ENCODE measurements at places on chromosomes 16 and 17.

GRCh38 chr17:57955183-57955931 lies at the start of gene CUEDC1:
CUEDC1 (minus strand) TSS chr17:57955412; CDS start chr17:57885564, 69,848 bp downstream.
- DNase-seq, result no peak

DNA sequence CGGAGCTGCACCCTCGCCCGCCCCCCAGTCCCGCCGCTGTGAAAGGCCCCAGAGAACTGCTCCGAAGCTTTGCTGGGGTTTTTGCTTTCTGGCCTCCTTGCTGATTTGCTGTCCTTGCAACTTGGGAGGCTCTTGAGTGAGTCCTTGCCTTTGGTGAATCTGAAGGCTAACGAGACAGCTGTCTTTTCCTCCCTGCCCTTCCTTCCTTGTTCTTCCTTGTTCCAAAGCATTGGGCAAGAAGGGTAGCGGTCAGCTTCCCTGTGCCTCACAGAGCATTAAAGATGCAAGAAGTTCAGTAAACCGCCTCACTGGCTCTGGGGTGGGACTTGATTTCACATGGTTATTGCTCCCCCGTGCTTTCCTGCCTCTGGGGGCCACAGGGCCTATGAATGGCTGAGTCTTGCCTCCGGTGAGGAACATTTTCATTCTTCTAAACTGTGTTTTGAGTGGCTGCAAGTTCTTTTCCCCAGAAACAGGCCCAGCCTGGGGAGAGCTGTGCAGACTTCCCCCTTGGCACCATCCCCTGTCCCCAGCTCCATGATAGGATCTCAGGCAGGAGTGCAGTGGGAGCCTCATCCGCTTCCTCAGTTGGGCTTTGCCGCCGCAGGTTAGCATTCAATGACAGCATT lies 1.4 kb downstream of the YPEL2 start:
- DNase-seq, result no peak

DNA sequence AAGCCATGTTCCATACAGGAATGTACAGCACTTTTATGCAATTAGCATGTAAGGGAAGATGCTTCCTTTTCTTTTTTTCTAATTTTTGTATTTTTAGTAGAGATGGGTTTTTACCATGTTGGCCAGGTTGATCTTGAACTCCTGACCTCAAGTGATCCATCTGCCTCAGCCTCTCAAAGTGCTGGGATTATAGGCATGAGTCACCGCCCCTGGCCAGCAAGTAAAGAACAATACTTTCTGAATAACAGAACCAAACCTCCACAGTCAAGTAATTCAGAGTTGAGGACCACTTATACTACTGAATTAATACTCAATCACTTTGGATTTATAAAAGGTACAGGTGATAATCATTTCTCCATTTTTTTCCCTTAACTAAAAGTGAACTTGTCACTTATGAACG lies 13.0 kb downstream of the C16orf87 start:
- no peak for DNase-seq

DNA sequence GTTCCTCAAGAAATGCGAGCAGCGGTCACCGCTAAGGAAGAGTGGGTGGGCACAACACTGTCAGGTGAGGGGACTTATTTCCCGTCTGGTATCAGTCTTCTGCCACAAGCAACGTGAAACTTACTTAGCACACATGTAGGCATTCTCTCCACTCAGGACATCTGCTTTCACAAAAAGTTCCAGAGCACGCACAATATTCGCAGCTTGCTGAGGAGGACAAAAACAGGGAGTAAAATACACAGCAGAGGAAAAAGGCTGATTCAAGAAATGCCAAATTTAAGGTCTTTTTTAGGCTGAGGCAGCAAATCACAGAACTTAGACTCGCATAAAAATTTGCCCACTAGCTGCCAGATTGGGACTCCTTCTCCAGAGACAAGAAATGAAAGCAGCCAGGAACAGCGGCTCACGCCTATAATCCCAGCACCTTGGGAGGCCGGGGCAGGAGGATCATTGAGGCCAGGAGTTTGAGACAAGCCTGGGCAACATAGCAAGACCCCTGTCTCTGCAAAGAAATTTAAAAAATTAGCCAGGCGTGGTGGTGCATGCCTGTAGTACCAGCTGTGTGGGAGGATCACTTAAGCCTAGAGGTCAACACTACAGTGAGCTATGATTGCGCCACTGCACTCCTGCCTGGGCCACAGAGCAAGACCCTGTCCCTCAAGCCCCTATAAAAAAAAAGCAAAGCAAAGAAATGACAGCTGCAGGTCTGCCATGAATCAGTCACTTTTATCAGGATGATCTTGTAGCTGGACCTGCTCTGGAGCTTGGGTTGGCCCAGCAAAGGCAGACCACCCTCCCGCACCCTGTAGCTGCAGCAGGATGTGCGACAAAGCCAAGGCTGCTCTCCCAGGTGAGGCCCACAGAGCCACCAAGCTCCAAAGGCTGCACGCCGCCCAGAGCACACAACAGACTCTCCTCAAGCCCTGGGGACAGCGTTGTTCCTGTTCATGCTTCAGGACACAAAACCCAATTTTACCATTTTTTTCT lies 20.5 kb downstream of the USP36 start:
- no peak for DNase-seq

- DNase-seq, result no peak
Measured at GRCh38 chr17:69900829-69901228, 174.2 kb upstream of the KCNJ16 start.

- no peak for DNase-seq
Measured at GRCh38 chr16:13958474-13958873, 38.5 kb downstream of the ERCC4 start.

DNA sequence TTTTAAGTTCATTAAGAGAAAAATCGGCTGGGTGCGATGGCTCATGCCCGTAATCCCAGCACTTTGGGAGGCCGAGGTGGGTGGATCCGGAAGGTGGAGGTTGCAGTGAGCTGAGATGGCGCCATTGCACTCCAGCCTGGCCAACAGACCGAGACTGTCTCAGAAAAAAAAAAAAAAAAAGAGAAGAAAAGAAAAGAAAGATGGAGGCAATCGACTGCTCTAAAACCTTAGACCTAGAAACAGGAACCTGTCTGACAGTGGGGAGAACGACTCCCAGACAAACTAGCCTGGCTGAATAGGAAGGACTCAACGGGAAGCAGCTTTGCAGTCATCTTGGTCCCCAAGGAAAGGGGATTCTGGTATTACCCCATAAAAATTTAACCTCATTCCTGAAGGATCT lies 13.7 kb downstream of the MRC2 start:
- DNase-seq, result no peak

GRCh38 chr17:43193251-43193650 lies 18.4 kb upstream of the TMEM106A start:
- DNase-seq, result no peak

DNA sequence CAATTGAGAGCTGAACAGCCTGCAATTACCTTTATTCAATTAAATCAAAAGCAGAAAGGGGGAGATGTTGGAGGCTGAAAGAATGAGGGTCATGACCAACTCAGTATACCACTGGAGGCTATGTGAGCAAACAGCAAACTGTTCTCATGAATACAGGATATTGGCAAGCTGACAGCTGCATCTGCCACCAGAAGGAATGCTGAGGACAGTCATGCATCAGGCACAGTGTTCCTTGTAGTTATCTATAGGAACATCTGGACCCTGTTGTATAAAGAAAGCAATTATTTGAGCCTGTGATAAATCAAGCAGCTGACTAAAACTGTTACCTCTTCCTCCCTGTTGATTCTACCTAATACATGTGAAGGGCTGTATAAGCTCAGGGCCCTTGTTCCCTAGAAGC lies 2064.6 kb downstream of the TP53TG3F start:
- no peak for DNase-seq

DNA sequence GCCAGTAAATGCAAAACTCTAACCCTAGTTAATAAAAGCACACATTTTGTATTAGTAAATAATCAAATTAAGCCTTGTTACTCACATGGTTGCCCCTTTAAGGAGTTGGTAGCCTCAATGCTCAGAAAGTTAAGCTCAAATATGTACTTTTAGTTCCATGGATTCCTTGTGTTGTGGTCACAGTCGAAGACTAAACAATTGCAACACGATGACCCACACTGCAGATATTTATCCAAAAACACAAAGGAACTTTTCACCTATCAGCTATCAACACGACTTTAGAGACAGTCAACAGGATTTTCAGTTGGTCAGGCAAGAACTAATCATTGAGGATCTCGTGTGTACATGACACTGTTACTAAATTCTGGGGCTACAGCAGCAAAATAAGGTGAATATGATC lies 47.4 kb upstream of the NUDT7 start:
- peak; percentile 25 for DNase-seq

DNA sequence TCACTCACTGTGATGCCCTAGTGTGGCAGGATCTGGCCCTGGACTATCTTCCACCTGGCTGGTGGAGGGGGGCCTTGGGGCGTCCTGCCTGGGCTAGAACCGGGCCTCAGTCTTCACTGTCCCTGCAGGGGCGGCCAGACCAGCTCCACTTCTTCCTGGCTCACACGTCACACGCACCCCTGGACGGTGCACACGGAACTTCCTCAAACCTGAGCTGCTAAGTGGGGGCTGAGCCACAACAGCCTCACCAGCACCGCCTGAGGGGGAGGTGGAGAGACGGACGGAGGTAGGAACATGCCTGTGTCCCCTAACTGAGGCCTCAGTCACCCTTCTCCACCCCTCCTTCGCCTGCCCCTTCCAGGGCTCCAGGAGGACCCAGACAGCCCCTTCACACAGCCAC lies 36.6 kb downstream of the TIMM22 start:
- DNase-seq, result no peak

GRCh38 chr17:13465678-13466077 lies 136.1 kb downstream of the HS3ST3A1 start:
- no peak for DNase-seq

DNA sequence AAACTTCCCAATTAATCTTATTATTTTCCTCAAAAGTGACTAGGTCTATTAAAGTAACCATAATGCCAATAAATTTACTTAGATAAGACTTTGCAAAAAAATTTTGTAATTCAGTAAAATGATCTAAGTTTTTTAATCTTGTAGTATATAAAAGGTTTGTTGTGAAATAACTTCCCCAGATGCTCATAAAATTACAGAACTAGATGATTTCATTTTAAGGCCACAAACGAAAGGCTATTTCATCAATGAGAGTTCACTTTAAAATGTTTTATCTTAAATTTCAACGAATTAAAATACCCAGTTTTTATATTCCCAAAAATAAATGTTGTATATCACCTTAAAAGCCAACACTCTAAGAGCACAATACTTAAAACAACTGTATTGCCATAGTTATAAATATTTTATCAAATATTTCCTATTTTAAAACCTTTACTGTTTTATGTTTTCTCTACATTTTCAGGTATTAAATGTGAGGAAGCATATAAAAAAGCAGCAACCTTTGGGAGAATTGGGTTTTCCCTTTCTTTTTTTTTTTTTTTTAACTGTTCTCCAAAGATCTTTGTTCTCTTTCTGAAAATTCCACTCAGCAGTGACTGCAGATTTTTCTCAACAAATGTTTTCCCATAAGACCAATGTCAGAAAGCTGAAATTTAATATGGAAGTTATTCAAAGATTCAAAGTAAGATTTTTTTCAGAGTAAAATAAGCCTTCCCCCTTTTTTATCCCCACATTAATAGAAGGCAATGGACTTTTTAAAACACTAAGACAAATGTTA lies 169.9 kb downstream of the CYB561 start:
- no peak for DNase-seq

DNA sequence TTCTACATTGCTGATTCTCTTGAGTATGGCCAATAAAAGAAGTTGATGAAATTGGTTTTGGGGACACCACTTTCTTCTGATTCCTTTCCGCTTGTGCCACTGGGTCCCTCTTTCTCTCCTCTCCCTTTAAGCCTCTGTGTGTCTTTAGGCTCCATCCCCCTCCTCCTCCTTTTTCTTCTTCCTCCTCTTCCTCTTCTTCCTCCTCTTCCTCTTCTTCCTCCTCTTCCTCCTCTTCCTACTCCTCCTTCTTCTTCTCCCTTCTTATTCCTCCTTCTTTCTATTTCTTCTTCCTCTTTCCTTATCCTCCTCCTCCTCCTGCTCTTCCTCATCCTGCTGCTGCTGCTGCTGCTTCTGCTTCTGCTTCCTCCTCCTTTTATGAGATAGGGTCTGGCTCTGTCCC lies 93.7 kb downstream of the CHD9NB start:
- no peak for DNase-seq

- DNase-seq, result peak; percentile 49
Measured at GRCh38 chr17:76182016-76182764, 41.1 kb upstream of the FOXJ1 start.

DNA sequence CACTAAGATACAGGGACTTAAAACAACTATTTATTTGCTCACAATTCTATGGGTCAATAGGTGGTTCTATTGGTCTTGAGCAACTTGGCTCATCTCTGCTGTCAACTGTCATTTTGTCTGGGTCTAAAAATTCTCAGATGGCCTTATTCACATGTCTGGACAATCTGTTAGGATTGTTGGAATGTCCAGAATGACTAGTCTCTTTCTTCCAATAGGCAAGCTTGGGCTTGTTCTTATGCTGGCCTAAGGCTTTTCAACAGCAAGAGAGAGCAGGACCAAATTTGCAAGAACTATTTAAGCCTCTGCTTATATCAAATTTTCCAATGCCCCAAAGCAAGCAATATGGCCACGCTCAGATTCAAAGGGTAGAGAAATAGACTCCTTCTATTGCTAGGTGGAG lies 240.9 kb downstream of the KIF2B start:
- DNase-seq, result no peak

GRCh38 chr17:1967213-1967612 lies 57.9 kb downstream of the RTN4RL1 start:
- no peak for DNase-seq

DNA sequence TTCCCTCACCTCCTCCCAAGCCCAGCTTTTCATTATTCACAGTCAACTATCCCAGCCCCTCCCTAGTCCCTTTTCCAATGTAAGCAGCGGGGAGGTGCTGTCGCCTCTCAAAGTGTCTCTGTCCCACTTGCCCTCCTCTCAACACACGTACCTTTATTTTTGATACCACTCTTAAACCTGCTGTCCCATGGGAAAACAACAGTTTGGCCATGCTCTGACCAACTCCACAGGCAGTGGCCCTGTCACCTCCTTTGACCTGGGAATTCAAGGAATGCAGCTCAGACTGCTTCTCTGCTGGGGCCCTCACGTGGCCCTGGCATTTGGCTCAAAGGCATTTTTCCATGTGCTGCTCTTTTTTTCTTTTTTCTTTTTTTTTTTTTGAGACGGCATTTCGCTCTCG lies 4.2 kb downstream of the LYRM9 start:
- DNase-seq, result no peak

DNA sequence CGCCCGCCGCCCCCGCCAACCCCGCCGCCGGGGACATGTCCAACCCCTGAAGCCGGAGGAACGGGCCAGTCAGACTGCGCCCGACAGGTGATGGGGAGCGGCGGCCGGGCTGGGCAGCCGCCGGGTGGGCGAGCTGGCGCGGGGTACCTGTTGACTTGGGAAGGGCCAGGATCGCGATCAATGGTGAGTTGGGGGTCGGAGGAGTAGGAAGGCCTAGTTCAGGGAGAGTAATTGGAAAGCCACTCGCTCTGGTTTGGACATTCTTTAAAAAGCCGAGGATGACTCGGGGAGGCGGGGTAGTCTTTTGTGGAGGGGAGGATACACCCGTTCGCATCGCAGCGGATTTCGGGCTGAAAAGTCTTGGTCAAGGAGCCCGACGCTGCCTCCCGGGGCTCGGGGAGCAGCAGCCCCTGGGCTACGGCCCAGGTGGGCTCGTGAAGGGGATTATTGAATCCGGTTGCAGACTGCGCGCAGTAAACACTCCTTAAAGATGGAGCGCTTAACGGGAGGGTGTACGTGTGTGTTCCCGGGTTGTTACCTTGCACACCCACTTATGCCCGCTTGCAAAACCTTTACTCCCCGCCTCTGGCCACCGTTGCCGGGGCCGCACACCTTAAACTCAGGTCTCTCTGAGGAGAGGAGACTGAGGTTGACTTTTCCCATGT lies 123.8 kb downstream of the GOSR1 start:
- no peak for DNase-seq

- no peak for DNase-seq
Measured at GRCh38 chr17:11285946-11286345, 44.9 kb downstream of the SHISA6 start.
